ENCODE measurements at places on chromosomes 3 and 15.

- no peak for DNase-seq
These were observed 25.1 kb upstream of the TCF12 start for GRCh38 chr15:56893364-56893678.

DNA sequence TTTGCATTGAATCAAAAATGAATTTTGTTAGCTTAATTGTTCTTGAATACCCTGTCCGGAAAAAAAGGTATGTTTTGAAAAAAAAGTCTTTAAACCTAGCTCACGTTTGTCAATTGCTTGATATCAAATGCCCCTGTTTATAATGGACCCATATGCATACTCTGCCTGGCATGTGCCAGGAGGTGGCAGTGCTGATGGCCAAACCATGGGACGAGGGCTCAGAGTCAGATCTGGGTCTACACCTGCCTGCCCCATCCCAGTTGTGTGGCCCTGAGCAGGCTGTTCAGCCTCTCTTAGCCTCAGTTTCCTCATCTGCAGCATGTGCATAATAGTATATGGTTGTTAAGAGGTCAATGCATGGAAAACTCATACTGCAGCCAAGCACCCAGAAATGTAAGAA, 38.8 kb downstream of the PRKCD start:
- DNase-seq = no peak

DNA sequence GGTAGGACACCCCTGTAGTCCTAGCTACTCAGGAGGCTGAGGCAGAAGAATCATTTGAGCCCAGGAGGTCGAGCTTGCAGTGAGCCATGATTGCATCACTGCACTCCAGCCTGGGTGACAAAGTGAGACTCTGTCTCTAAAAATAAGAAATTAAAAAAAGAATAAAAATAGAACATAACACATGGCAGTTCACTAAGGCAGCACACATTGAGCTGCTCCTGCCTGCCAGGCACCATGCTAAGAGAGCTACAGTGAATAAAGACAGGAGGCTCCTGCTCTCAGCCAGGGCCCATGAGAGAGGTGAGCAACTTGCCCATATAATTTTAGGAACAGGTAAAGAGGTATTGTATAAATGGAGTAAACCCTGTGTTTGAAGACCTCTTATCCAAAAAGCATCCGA, 54.3 kb downstream of the EBLN2 start:
- DNase-seq = no peak

DNA sequence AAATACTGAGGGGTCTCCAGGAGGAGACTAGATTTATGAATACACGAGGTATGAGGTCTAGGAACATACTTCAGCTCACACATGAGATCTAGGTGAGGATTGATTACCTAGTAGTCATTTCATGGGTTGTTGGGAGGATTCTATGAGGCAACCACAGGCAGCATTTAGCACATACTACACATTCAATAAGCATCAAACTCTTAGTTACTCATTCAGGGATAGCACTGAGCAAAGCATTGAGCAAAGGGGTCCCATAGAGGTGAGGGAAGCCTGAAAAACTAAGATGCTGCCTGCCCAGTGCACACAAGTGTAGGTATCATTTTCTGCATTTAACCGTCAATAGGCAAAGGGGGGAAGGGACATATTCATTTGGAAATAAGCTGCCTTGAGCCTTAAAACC, 4.5 kb downstream of the CCR5 start:
- DNase-seq = no peak

GRCh38 chr15:36896949-36897348, 203.4 kb downstream of the MEIS2 start:
- no peak for DNase-seq

- DNase-seq = no peak
These were observed 323.7 kb downstream of the ZNF621 start for GRCh38 chr3:40848421-40848820.

DNA sequence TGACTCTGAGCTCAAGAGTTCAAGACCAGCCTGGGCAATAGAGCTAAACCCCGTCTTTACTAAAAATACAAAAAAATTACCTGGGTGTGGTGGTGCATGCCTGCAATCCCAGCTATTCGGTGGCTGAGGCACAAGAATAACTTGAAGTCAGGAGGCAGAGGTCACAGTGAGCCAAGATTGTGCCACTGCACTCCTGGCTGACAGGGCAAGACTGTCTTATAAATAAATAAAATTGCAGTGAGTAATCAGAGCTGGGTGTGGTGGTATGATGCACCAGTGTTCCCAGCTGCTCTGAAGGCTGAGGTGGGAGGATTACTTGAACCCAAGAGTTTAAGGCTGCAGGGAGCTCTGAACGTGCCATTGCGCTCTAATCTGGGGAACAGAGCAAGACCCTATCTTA, 55.9 kb upstream of the GCNT3 start:
- no peak for DNase-seq

DNA sequence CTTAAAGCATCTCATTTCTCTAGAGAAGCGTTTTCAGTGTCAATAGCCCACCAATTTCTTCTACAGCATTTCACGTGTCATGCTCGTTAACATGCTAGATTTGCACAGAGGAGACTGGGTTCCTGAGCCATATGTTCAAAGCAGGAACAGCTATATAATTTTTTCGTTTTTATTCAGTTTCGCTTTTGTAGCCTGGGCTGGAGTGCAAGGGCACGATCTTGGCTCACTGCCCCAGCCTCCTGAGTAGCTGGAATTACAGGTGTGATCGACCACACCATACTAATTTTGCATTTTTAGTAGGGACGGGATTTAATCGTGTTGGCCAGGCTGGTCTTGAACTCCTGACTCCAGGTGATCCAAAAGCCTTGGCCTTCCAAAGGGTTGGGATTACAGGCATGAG, 6.6 kb upstream of the SLMAP start:
- no peak for DNase-seq

DNA sequence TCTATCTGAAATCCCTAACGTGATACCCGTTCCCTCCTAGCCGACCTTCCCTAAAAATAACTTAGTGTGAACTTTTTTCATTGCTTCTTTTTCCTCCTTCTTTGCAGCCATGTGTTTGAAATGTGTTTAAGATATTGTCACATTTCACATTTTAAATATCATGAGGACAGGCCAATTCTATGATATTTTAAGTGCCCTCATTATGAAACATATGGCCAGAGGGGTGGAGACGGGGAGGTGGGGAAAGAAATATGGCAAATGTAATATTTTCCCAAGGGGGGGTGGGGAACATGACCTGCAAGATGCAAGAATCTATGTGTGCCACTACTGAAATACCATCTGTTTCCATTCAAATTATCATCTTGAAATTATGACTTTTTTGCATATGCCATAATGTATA, 1039.2 kb downstream of the AGBL1 start:
- no peak for DNase-seq

GRCh38 chr15:45087513-45087912, 26.5 kb downstream of the DUOX2 start:
- no peak for DNase-seq

DNA sequence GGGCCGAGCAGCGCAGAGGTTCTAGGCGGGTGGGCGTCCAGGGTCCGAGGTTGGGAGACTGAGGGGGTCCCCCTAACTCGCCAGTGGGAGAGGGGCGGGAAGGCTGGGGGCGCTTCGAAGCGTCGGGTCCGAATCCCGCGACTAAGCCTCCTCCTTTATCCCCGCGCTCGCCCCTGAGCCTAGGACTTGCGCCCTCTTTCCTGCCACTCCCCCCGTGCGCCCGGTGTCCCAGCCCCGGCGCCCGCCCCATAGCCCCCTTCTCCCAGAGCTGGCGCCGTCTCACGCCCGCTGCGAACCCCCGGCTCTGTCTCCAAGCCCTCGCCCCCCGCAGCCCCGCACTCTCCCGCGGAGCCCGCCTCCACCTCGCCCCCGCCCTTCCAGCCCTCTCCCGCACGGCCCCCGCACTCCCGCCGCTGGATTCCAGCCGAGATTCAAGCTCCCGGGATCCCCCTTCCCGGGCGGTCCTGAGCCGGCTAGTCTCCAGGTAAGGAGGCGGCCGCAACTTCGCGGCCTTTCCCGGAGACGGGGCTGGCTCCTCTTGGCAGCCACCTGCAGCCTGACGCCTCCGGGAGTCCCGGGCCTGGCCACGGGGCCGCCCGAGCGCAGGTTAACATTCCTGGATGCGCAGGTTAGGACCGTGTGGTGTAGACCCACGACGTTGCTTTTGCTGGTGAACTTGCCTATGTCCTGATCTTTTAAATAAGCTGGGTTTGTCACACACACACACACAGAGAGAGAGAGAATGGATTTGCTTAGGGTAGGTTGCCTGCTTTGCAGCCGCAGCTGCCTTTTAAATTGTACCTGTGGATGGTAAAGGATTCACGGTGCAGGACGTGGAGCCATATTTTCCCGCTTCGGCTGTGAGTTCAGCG, 563 bp downstream of the PXYLP1 start:
- DNase-seq = peak; percentile 16

DNA sequence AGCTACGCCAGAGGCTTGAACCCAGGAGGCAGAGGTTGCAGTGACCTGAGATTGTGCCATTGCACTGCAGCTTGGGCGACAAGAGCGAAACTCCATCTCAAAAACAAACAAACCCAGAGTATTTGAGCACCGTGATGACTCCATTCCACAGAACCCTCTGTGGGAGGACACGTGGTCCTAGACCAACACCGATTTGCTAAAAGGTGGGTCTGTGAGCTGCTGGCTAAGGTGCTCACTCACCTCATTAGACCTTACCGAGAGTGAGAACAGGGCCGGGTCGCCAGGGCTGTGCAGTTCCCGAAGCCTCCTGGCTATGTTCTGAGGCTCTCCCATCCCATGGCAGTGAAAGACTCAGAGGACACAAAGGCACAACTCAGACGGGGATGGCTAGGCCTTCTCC, 17.9 kb downstream of the ABHD2 start:
- no peak for DNase-seq

DNA sequence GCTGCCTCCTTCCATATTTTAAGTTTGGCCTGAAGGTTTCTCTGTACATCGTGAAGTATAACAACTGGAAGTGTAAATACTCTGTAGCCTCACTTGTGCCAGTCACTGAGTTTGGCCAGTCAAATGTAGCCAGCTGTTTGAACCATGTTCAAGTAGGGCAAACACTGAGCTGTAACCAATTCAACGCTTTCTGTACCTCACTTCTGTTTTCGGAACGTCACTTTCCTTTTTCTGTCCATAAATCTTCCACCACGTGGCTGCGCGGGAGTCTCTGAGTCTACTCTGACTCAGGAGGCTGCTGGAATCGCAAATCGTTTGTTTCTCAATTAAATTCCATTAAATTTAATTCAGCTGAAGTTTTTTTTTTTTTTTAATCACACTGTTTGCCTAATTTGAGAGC, 88.8 kb upstream of the RARB start:
- no peak for DNase-seq

DNA sequence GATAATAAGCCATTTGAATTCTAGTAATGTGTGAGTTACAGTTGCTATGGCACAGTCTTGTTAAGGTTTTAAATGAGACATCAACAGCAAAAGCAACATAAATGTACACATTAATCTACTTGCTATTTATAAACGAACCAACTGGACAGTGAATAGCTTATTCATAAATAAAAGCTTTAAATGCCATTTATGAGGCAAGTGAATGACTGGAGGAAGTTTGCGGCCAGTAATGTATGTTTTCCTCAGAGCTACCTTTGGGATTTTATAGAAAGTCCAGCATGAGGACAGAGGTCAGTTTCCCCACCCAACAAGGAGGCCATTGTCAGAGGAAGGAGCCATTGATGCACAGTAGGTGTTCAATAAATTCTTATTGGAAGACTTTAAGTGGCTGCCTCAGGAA, 48.0 kb upstream of the PXYLP1 start:
- no peak for DNase-seq

DNA sequence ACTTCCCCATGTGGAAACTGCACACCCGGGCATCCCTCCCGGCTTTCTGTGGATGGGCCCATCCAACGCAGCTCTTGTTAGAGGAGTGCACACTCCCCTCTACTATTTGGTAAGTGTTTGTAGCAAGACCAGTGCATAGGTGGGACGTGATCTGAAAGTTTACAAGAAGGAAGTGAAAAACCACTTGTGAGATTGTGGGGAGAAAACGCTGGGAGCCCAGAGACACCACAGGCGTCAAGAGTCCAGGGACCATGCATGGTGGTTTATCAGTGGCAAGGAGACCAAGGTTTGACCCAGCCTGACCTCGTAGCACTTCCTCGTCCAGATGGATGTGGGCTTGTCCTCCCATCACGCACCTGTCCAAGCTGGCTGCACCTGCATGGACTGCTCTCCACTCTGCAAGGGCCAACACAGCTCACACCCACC, 51.6 kb downstream of the ATP10A start:
- DNase-seq = no peak

- no peak for DNase-seq
These were observed 134.7 kb downstream of the P3H2 start for GRCh38 chr3:189985948-189986347.

DNA sequence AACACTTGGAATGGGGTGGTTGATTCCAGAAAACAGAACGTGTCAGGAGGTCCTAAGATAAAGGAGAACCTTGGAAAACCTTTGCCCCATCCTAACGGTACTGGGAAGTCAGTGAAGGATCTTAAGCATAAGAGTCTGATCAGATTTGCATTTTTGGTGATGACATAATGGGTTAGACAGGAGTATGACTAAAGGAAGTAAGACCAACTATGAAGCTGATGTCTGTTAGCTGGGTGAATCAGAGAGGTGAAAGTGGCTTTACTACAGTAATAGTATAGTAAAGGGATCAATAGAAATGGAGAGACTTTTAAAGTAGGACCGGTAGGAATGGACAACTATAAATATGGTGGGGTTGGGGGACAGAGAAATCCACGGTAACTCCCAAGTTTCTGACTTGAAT, 12.6 kb downstream of the GTF2A2 start:
- DNase-seq = no peak

GRCh38 chr3:4043867-4044575, 244.8 kb downstream of the LRRN1 start:
- DNase-seq = no peak

GRCh38 chr3:144402430-144402829, 430.8 kb downstream of the DIPK2A start:
- DNase-seq = no peak

- no peak for DNase-seq
These were observed 43.1 kb upstream of the TP63 start for GRCh38 chr3:189588070-189588469.

GRCh38 chr15:52052066-52052935, 33.3 kb downstream of the MAPK6 start:
- no peak for DNase-seq

- DNase-seq = no peak
These were observed 17.5 kb downstream of the FBLN2 start for GRCh38 chr3:13566453-13566748.
